ENCODE measurements at places on chromosomes 7 and 10.

GRCh38 chr7:15215616-15216015 is 313.1 kb upstream of the DGKB start:
- DNase-seq: no peak

- no peak for DNase-seq
These were observed 115.7 kb upstream of the NANOS1 start for GRCh38 chr10:118913825-118914224.

- DNase-seq: no peak
These were observed 321.2 kb downstream of the DNAJB9 start for GRCh38 chr7:108890862-108891261.

- DNase-seq: no peak
These were observed 60.0 kb downstream of the MCMBP start for GRCh38 chr10:119812684-119813083.

- no peak for DNase-seq
These were observed 180.7 kb upstream of the ANK3 start for GRCh38 chr10:60570272-60570865.

DNA sequence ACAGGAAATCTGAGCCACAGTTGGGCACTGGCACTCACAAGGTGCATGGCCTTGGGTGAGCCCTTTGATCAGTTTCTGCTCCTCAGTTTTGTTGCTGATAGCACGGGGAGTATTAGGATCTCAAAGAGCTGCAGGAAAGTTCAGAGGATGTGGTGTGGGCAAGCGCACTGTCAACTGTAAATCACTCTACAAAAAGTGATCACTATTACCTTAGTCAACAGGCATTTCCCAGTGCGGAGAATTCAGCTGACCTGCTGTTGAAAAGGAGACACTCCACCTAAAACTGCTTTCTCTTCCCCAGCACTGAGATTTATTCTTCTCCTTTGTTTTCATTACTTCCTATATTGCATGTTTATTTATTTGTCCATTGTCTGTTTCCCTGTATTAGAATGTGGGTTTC is 331.0 kb downstream of the PRPF18 start:
- no peak for DNase-seq
